Dermis lymphatic vessel endothelial cell (primary cell): ENCODE measurements at places on chromosomes 16 and 17. TPM values are rescaled to one million over a fixed set of nuclear protein-coding genes. Genes with fewer than 3 reads are reported as not detected.

PRSS27 gene
- total RNA-seq = 0.22 and 0.26 TPM in 2 replicates

SLFN14 gene
- not detected in 2 replicates for total RNA-seq

WFDC1 gene
- total RNA-seq = not detected in 2 replicates

DNASE1L2 gene
- total RNA-seq = 0.22 and 0.26 TPM in 2 replicates

GGT6 gene
- not detected in 2 replicates for total RNA-seq

SECTM1 gene
- 1.3 and 1.4 TPM in 2 replicates for total RNA-seq

SLC9A5 gene
- 0.33 and 0.34 TPM in 2 replicates for total RNA-seq

DPEP3 gene
- total RNA-seq = 0.09 and 0.11 TPM in 2 replicates

CES4A gene
- total RNA-seq = 0.60 and 2.0 TPM in 2 replicates

PARD6A gene
- total RNA-seq = 1.5 and 2.8 TPM in 2 replicates

KCNH6 gene
- under 0.01 TPM in 1 of 2 replicates, not detected in the other for total RNA-seq

CHD9NB gene
- total RNA-seq = under 0.01 TPM in 2 replicates

MYH8 gene
- total RNA-seq = not detected in 2 replicates

CDRT15 gene
- not detected in 2 replicates for total RNA-seq

MT1M gene
- 0.43 and 0.54 TPM in 2 replicates for total RNA-seq

HOXB2 gene
- total RNA-seq = 0.09 and 0.76 TPM in 2 replicates

KRT40 gene
- total RNA-seq = not detected in 2 replicates

RND2 gene
- 0.09 and 0.11 TPM in 2 replicates for total RNA-seq

TEKT5 gene
- 0.26 TPM in 1 of 2 replicates, not detected in the other for total RNA-seq

SLC22A31 gene
- total RNA-seq = 0.22 TPM in 1 of 2 replicates, not detected in the other

TRIM72 gene
- not detected in 2 replicates for total RNA-seq

NMRAL1 gene
- total RNA-seq = 46.1 and 52.2 TPM in 2 replicates

LGALS9B gene
- total RNA-seq = not detected in 2 replicates

RFNG gene
- total RNA-seq = 19.3 and 19.6 TPM in 2 replicates

DHX40 gene
- 56.2 and 68.4 TPM in 2 replicates for total RNA-seq

ANKFN1 gene
- total RNA-seq = not detected in 2 replicates

C16orf92 gene
- not detected in 2 replicates for total RNA-seq
